ENCODE measurements at places on chromosomes 5 and 9.

- peak; percentile 44 for DNase-seq
These were observed 5.6 kb downstream of the C5orf24 start for GRCh38 chr5:134851307-134851923.

DNA sequence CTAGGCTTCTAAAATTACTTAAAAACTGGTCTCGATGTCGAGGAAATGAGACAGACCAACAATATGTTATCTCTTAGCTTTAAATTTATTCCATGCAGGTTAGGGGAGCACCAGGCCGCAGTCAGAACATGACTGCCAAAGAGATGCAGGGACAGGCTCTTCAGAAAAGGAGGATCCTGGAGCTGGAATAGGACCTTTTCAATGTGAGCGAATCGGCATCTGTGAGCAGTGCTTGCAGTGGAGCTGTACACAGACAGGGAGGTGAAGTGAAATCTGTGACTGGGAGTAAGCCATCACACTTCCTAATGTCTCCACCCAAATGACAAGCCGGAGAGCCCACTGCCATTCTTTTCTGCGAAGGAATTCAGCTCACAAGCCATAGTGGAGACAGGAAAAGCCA is 78.2 kb downstream of the EFNA5 start:
- no peak for DNase-seq

GRCh38 chr9:95009459-95009858 is 283.0 kb downstream of the AOPEP start:
- DNase-seq: no peak

- DNase-seq: no peak
These were observed 3.5 kb downstream of the MSANTD3 start for GRCh38 chr9:100430286-100430940.

DNA sequence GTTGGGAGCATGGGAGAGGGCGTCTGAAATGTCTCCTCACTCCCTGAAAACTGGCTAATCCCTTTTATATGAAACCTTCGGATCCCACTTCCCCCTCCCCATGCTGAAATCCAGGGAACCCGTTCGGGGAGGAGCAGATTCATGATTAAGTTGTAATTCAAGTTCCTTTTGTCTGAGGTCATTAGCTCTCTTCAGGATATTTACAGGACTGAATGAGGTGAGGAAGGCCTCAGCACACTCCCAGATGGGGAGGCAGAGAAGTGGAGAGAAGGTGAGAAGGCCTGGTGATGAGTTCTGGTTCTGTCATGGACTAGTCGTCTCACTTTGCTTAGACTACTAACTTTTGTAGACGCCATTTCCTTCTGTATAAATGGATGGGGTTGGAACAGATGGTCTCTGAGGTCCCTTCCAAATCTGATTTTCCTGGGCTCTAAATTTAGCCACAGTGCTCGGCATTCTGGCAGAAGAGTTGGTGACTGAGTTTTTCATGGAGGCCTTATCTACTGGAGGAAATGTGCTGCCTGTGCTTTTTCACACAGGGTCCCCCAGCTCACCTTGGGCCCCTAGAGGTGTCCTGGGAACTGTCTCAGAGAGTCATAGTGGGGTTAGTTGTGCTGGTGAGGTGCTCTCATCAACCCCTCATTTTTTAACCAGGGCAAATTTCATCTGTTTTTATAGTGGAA is 62.3 kb downstream of the PRDM6 start:
- DNase-seq: no peak

GRCh38 chr9:138007566-138007917 is 130.0 kb downstream of the CACNA1B start:
- DNase-seq: no peak

DNA sequence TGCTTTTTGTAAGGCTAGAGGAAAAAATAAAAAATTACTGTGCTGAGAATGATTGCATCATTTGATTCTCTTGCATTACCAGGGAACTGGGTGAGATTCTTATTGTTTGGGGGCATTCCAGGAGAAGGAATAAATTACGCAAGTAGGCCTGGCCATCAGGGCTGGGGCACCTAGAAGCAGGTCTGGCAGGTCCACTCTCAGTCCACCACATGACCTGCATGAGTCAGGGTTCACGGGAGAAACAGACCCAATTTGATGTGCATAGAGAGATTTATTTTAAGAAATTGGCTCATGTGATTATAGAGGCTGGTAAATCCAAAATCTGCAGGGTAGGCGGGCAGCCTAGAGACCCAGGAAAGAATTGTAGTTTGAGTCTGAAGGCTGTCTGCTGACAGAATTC is 59.6 kb downstream of the ZNF622 start:
- no peak for DNase-seq

- no peak for DNase-seq
These were observed 16.9 kb downstream of the MED27 start for GRCh38 chr9:132062806-132063205.
